ENCODE measurements at places on chromosomes 3 and 15. TPM values are rescaled to one million over a fixed set of nuclear protein-coding genes. Genes with fewer than 3 reads are reported as not detected.

Gene HGD
- 2.6 TPM for total RNA-seq

Gene NANOGP8
- not detected for total RNA-seq

Gene PLSCR4
- not detected for total RNA-seq

GRCh38 chr15:92682741-92683510 is 27.4 kb upstream of the FAM174B start:
- no peaks in the 10 kb centered on the region for H3K4me1 ChIP-seq
- no peaks in the 10 kb centered on the region for H3K27me3 ChIP-seq
- H3K36me3 ChIP-seq, result no peaks in the 10 kb centered on the region
- H3K27ac ChIP-seq, result no peak overlapping the region
- DNase-seq, result no peak
- H3K4me3 ChIP-seq, result no peak overlapping the region

GRCh38 chr3:115162759-115163158 is 15.7 kb upstream of the ZBTB20 start:
- H3K27me3 ChIP-seq, result no peaks in the 10 kb centered on the region
- peaks cover 25% of the 10 kb centered on the region for H3K4me1 ChIP-seq
- H3K27ac ChIP-seq, result no peak overlapping the region
- H3K36me3 ChIP-seq, result no peaks in the 10 kb centered on the region
- no peak overlapping the region for H3K4me3 ChIP-seq
